Calu3 (cell line): ENCODE measurements at places on chromosomes 13 and 19. TPM values are rescaled to one million over a fixed set of nuclear protein-coding genes. Genes with fewer than 3 reads are reported as not detected.

Gene C19orf85
- total RNA-seq, result not detected in 2 replicates

Gene ZNF606
- 23.5 and 24.8 TPM in 2 replicates for total RNA-seq

- no peak for DNase-seq
Measured at GRCh38 chr19:32669310-32669709, 5.7 kb downstream of the ANKRD27 start.

- DNase-seq, result no peak
Measured at GRCh38 chr19:16076154-16076957, at the start of gene TPM4. Gene TPM4 (plus strand): TSS chr19:16076495. CDS start chr19:16076566, 71 bp downstream.

GRCh38 chr13:33218426-33218825 lies 67.1 kb downstream of the STARD13 start:
- no peak for DNase-seq

DNA sequence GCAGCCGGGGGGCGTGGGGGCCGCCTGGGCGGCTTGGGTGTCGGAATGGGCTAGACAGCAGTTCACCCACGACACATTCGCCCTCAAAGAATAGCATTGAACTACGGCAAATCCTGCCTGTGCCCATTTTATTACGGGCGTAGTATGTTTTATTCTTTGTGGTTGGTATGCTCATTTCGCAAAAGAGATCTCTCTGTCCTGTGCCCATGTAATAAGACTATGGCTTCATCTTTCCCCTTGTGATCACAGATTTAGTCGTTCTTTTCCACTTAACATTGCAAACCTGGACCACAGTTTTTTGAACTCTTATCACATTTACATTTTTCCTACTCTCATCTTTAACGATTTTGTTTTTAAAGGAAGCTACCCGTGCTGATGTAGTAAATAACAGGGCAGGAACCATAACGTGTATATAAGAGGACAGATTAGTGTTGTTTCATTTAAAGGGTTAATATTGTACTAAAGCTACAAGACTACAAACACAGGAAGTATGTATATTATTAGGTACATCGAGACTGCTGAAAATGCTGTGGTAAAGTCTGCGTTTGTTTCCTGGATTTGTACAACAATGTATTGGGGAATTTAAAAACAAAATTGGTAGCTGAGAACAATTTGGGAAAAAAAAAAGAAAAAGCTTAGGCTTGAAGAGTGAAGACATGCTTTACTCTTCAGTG lies 3.2 kb upstream of the MYCBP2 start:
- no peak for DNase-seq

GRCh38 chr19:3710265-3710812 lies 2.2 kb downstream of the TJP3 start:
- DNase-seq, result peak; percentile 94

- DNase-seq, result no peak
Measured at GRCh38 chr19:28956421-28956820, 256.5 kb downstream of the UQCRFS1 start.

GRCh38 chr13:71516521-71516920 lies 350.5 kb downstream of the DACH1 start:
- no peak for DNase-seq
